ENCODE measurements at places on chromosomes 6 and 20.

GRCh38 chr20:58745391-58745790 lies 52.8 kb downstream of the NPEPL1 start:
- DNase-seq, result no peak

DNA sequence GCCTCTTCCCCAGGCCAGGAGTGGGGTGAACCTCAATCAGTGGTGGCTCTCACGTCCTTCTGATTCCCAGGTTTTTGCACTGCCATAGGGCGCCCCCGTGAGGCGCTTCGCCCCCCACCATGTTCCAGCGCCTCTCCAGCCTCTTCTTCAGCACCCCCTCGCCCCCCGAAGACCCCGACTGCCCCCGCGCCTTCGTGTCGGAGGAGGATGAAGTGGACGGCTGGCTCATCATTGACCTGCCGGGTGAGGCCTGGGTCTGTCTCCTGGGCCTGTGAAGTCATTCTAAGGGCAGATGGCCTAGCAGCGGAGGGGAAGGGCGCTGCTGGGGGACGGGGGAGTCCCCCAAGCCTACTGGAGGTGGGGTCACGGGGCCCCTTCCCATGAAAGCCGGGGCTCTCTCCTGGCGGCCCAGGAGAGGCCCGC lies 4.5 kb downstream of the TP53INP2 start:
- DNase-seq, result no peak

DNA sequence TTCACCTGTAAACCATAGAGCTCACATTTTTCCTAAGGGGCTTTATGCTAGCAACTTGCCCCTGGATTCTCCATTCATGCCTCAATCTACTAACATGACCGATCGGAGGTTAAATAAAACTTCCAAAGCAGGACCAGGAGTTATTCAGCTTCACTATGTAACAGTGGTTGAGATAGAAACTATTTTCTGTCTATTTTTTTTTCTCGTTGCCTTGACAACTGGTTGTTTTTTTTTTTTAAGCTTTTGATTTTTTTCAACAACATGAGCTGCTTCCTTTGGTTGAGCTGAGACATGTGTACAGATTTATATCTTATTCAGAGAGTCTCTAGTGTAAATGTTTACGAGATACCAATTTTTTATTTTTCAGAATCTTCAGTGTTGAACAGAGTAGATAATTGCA lies 85.7 kb downstream of the SHLD1 start:
- no peak for DNase-seq

DNA sequence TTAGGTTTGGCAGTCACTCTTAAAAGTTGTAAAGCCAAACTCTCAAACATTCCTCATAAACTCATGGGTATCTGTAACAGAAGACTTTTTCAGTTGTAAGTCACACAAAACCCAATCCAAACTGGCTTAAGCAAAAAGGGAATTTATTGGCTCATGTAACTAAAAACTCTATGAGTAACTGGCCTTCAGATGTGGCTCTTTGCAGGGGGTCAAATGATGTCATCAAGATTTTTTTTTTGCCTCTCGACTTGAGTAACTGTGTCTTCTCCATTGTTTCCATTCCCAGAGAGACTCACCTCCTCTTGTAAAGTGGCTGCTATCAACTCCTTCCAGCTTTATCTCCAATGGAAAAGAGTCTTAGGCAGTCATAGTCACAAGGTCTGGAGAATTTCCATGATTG lies 645.0 kb downstream of the DHX35 start:
- no peak for DNase-seq

GRCh38 chr6:37050045-37050853 lies 44.8 kb downstream of the FGD2 start:
- DNase-seq, result no peak

GRCh38 chr6:37785663-37786270 lies 33.8 kb upstream of the ZFAND3 start:
- DNase-seq, result no peak

DNA sequence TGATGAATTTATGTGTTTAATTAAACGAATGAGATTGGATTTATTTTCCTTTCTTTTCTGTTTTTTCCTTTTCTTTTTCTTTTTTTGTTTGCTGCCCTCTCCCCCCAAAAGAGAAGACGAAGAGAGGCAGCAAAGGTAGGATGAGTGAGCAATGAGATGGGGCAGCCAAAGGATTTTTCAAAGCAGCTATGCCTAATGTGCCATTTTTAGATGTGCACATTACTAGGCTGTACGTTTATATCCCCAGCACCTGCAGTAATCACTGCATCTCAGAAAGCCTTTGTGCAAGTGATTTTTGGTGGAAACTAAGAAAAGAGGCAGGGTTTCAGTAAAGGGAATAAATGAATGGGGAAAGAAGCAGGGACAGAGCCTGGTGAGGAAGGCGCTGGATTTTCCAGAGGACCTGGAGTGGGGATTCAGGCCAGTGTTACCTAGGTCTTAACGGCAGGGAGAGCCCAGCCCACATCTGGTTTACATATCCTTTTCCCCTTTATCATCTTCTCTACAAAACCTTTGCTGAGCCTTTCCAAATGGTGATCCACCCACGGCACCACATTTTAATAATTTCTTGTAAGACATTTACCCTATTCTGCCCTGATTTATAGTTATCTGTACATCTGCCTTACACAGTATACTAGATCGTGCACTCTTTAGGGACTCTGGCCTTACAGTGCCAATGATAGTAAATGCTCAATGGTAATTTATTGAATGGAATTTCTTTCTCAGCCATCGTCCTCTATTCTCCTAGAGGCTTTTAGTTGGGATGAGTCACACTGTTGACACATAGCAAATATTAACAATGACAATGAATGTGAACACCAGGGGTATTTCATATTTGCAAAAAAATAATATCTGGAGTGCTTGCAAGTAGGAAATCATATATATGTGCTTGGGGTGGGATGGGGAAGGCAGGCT lies 38.3 kb upstream of the ATXN1 start:
- no peak for DNase-seq

DNA sequence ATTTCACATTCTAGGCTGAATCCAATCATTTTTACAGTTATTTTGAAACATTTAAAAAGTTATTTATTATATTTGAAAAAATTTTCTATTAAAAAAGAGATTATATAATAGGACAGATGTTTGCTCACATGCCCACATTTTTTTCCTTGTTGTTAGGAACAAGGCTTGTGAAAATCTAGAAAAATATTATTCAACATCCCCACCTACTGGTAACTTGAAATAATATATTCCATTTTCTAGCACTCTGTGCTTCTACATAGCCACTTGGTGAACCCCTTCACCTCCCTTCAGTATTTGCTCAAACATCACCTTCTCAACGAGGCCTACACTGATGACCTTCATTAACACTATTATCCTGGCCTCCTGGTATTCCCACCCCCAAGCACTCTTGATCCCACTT lies 18.3 kb upstream of the GPRC6A start:
- DNase-seq, result no peak

GRCh38 chr6:40399888-40400457 lies 187.2 kb downstream of the LRFN2 start:
- DNase-seq, result no peak

- DNase-seq, result no peak
Measured at GRCh38 chr20:62032609-62033368, 32.9 kb downstream of the TAF4 start.

DNA sequence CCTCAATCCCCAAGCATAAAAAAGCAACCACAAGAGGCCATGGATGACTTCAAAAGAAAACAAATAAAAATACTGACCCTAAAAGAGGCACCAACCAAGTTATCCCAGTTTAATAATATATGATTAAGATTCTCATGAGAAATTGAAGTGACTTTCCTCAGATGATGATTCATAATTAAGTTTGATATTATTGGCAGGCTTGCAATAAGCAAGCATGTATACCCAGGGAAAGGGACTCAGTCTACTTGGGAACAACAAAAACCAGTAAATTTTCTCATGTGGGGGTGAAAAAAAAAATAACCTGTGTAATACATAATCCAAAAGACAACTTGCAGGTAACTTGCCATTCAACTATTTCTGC lies 19.6 kb downstream of the JAG1 start:
- DNase-seq, result no peak

DNA sequence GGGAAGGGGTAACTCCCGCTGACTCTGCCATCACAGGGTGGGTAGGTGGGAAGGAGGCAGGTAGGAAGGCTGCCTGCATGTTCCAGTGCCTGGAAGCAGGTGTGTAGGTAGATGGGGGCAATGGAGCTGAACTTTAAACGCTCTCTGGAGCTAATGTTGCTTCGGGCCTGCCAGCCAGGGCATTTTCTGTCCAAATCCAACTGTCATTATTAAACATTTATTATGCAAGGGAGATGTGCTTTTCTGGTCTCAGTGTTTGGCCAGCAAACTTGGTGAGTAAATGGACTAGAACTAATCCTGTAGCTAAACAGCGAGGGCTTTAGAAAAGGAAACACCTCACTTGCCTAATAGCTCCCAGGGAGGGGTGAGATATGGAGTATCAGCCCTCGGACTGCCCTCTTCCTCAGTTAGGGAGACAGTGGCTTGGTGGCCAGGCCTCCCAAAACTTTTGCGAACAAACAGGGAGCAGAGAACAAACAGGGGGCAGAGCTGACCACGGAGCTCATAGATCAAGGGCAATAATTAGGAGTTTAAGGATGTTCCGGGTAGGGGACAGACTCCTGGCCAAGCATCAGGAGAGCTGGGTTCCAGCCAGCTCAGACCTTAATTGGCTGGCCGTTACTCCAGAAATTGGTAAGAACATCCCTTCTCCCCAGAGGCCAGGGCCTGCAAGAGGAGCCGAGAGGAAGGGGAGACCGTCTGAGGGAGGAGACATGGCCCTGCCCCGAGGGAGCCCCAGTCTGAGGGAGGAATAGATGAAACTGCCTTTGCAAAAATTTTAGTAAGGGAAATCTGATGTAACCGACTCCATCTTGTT lies 131.1 kb downstream of the VEGFA start:
- DNase-seq, result no peak

- DNase-seq, result no peak
Measured at GRCh38 chr20:3802524-3803239, 6.6 kb downstream of the CDC25B start.

- DNase-seq, result no peak
Measured at GRCh38 chr20:46914789-46915379, 20.2 kb downstream of the EYA2 start.

DNA sequence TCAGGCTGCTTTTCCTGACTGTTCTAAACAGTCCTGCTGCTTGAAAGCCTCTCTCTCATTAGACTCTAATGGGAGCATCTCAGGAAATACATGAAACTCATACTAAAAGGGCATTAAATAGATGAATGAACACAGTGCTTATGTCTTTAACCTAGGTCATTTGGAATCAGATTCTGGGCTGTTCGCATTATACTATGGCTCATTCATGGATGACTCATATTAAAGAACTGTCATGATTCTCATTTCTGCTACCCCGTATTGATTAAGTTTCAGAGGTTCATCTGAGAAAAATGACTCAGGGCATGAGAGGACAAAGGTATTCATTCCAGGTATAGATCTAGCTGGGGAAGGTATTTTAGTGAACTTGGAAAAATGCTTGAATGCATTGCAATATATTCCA lies 335.5 kb downstream of the GJA1 start:
- no peak for DNase-seq

DNA sequence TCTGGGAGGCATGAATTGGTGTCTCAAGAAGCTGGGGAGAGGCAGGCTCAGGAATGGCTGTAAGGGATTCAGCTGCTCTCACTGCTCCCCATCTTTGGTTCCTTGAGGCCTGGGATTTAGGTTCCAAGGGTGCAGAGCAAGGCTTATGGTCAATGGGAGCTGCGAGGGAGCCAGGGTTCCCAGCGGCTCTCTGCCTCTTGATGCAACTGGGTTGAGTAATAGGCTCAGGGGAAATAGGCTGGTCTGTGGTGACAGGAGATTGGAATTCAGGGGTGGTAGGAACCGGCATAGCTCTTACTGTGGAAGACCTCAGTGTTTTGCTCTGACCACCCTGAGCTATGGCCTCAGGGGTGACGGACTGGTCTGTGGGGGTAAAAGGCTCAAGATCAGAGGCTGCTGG lies 13.0 kb upstream of the NRM start:
- DNase-seq, result no peak

DNA sequence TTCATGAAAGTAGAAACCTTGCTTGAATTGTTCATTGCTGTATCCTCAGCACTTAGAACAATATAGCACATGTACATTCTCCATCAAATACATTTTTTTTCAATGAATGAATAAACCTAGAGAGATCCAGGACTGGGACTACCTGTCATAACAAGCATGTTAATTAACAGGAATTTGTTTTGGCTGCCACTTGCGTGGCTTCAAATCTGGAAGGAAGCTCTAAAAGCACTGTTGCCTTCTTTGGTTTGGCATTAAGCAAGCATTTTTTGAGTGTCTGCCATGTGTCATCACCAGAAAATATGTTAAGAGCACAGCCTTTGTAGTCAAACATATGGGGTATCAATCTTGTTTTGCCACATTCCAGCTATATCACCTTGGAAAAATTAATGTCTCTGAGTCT lies 131.9 kb upstream of the BACH2 start:
- DNase-seq, result no peak

DNA sequence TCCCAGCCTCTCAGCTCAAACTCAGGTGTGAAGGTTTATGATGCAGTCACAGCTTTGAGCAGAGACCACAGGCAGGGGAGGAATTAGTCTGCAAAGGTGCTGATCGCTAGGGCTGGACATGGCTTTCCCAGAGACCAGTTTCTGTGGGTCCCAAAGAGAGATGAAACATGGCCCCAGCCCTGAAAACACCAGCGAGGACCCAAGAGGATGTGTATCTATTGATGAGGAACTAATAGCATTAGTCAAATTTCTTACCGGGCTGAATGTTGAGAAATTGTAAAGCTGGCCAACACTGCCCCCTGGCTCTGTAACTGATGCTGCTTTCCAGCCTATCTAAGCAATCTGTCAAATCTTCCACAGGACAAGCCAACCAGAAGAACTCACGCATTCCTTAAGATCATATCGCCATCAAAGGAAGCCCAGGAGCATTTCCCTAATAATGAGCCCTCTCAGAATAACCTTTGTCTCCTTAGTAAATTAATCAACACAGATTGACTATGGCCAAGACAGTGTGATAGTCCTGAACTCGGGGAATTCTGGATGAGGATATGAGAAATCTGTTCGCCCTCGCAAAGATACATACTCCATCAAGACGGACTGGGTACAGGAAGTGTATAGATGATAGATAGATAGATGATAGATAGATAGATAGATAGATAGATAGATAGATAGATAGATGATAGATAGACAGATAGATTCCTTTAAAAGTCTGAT lies 7.8 kb upstream of the ACSS1 start:
- no peak for DNase-seq

DNA sequence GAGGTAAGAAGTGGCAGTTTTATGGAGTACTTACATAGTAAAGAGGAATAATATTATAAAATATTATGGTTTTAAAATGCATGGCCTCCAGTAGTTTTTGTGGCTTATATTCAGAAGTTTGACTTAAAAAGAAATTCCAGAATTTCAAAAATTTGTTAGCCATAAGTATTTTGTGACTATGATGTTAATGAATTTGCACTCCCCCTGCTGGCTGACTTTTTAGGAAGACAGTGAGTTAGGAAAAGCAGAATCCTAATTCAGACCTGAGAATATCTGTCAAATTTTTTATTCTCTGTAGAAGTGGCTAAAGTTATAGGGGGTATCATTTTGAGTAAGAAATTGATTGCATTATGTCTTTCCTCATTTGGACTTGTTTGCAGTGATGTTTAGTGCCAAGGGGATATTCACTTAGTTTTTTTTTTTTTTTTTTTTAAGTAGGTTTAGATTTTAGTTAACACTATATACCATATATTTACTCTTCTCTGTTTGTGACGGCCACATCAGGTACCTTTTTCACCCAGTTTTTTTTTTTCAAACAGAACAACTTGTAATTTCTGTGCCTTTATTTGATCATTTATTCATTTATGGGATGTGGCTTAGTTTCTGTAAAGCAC lies 40.8 kb downstream of the ZFAND3 start:
- DNase-seq, result no peak

- DNase-seq, result no peak
Measured at GRCh38 chr6:157651731-157652490, 171.1 kb upstream of the SNX9 start.

Measured in coronary artery (tissue), 2 donors.